Globus pallidus (tissue), 1 donor: ENCODE measurements at places on chromosomes 6 and 20.

DNA sequence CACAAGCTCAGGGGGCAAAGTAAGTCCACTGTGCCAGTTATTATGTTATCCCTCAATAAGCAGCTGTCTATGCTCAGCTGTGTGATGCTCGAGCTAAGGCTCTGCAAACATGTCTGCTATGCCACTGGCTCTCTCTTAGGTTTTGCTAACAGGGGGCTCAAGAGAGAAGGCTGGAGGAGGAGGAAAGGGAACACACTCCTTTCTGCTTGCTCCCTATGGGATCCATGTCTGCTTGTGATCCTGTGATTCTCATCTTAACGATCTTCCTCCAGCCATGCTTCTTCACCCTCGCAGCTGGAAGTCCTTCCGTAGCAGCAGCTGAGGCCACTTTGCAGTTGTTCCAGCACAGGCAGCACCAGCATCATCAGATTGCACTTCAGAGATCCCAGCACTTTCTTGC is 37.0 kb upstream of the IGF2R start:
- DNase-seq = no peak

- DNase-seq = no peak
Measured at GRCh38 chr6:53643481-53643965, 22.0 kb downstream of the KLHL31 start.

- DNase-seq = no peak
Measured at GRCh38 chr6:5190507-5190906, 70.2 kb downstream of the LYRM4 start.

DNA sequence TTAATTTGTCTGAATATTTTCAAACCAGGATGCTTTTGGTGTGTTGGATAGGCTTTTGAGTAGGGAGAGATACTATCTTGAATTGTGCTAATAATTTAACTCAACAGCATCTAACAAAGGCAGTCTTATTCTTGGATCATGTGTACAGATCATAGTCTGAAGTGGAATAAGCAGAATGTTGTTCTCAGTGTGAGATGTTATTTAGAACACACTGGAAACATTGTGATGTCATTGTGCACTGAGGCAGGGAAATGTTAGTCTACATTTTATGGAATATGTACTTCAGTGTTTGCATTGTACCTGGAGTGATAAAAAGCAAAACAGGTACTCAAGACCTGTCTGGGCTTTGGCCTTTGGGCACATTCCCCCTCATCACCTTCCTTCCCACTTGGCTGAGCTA is 35.0 kb downstream of the RNF144B start:
- no peak for DNase-seq

DNA sequence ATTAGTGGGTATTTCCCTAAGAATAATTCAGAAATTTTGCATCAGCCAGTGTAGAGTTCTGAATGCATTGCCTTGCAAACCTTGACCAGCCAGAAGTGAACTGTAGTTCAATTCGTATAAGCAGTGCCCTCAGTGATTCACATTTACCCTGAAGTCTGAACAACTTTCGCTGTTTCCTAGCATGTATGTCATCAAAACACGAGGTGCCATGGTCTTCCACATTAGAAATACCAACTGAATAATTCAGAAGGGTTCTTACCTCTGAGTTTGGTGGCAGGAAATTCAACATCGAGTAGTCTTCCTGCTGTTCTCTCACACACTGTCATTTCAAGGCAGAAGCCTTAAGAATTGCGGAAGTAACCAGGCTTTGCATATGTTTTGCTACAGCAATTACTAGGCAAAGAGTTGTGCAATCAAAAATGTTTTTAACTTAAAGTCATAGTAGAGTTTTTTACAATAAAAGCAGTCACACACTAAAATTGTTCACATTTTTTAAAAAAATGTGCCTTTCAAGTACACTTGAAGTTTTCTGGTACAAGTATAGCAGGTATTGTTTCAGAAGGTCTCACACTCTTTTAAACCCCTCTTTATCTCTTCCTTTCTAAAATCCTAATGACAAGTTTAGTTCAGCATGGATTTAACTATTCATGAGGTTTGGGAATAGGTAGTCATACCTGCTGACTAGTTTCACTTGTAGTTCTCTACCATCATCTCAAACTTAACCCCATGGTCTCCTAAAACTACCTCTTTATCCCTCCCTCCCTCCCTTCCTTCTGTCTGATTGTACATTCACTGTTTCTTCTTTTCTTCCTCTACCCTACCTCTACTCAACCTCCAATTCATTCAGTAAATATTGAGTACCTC is 118.3 kb downstream of the STXBP5 start:
- DNase-seq = no peak

DNA sequence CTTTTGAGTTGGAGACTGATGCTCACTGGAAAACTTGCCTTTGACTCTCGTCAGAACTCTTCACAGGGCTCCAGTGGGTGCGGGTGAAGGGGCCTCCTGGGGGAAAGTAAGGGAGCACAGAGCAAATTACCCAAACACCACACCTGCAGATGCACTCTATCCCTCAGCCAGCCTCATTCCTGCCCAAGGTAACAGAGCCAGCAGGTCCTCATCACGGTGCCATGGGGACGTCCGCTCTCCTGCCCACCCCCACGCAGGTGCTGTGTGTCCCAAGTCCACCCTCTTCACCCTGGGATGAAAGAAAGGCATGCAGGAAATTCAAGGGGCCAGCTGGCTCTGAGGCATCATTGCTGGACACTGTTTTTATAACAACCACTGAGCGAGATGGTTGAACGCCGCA is 269.0 kb downstream of the SMOC2 start:
- no peak for DNase-seq

DNA sequence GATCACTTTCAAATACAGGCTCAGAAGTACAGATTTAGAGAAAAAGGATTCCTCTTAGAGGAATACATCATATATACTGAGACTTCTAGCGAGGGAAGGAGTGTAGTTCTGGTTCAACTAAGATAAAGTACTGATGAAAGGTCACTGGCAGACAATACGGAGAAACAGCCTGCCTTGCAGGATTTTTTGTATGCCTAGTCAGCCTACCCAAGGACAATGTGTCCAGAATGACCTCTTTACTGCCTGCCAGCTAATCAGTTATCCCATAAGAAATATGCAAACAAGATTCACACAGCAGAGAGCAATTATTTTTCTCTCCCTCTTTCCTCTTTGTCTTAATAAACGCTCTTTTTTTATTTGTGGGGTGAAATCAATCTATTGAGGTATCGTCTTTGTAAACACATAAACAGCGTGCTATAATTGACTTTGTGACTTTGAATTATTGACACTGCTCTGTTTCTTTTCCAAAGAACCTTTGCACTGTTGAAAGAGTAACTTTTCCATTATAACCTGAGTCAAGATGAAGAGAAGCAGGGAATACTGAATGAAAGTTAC is 1.4 kb upstream of the TSPYL4 start:
- DNase-seq = no peak

- DNase-seq = peak; percentile 66
Measured at GRCh38 chr20:44728801-44729443, 13.8 kb downstream of the CCN5 start.

- DNase-seq = peak; percentile 91
Measured at GRCh38 chr6:32153564-32154513, at the start of gene PPT2. Gene PPT2 (plus strand): TSS chr6:32154141. CDS start chr6:32154595, 454 bp downstream.

DNA sequence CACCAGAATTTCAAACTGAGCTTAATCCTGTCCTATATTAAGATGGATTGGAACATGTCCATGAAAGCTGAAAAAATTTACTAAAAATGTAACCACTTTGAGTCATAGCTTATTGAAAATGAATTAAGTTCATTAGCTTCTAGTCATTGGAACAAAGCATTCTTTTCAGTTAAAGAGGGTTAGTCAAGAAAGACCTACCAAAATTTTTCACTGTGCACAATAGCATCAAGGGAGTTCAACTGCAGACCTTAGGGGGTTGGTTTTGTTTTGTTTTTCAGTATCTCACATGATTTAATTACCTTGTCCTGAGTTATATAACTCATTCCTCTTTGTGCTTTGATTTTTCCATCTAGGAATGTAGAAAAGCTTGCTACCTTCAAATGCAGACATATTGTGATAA is 2.8 kb downstream of the SLC2A12 start:
- no peak for DNase-seq

GRCh38 chr6:166277018-166277417 is 31.2 kb downstream of the PRR18 start:
- DNase-seq = peak; percentile 84

DNA sequence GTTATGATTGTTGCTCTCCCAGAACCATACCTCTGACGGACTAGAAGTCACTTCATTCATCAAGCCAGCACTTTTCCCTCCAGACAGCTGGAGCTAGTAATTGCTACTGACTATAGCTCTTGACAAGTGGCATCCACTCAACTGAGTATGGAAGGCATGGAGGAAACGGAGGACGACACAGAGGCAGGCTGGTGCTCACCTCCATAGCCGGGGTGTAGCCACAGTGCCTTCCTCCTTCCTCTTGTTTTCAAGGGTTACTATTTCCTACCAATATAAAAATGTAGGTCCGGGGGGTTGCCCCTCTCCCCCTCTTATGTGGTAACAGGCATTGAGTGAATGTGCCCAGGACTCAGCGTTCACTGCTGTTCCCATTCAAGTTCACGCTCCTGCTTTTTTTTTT is 23.5 kb upstream of the FOXC1 start:
- DNase-seq = no peak

DNA sequence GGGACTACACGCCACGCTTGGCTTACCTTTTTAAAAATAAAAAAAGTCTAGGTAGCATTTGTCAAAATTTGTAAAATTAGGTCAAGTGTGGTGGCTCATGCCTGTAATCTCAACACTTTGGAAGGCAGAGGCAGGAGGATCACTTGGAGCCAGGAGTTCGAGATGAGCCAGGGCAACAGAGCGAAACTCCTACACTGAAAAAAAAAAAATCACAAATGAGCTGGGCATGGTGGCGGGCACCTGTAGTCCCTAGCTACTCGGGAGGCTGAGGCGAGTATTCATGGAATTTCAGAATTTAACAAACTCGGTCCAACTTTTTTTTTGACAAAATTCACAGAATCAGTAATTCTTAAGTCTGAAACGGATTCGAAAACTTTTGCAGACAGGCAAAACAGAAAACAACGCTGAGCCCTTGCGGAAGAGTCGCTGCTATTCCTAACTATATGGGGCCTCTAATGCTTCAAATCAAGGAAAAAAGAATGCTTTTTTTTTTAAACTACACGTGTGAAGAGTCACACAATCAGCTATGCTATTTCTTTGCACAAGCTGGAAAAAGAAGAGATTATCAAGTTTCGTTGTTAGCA is 62.9 kb downstream of the GTF2H5 start:
- no peak for DNase-seq

- peak; percentile 14 for DNase-seq
Measured at GRCh38 chr20:38633577-38634093, 32.0 kb downstream of the ARHGAP40 start.

- no peak for DNase-seq
Measured at GRCh38 chr20:62143957-62144825, 622 bp downstream of the SS18L1 start.

GRCh38 chr20:50918403-50918802 is 12.8 kb downstream of the ADNP start:
- no peak for DNase-seq

- no peak for DNase-seq
Measured at GRCh38 chr6:11994875-11995461, 17.1 kb upstream of the HIVEP1 start.

DNA sequence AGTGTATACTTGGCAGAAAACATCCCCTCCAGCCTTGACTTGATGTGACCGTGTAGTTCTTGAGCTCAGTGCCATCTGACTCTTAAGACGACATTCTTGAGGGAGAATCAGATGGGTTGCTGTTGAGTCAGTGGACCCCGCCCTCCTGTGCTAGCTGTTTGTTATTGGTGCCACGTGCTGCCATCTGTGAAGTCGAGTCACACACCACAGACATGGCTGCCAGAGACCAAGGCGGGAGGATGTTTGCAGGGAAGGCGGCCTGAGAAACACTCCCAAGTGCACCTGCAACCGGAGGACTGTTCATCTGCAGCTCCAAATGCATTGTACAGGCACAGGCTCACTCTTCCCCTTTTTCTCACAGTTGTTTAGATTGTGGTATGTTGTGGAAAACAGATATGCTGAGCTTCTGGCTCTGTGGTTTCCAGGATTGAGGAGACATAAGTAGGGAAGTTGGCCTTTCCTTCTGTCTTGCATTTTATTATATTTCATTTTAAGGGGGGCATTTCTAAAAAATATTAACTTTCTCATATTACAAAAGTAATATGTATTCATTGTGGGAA is 345.3 kb upstream of the ZFP64 start:
- DNase-seq = no peak

GRCh38 chr6:33193619-33194018 is 1.4 kb upstream of the COL11A2 start:
- DNase-seq = no peak

DNA sequence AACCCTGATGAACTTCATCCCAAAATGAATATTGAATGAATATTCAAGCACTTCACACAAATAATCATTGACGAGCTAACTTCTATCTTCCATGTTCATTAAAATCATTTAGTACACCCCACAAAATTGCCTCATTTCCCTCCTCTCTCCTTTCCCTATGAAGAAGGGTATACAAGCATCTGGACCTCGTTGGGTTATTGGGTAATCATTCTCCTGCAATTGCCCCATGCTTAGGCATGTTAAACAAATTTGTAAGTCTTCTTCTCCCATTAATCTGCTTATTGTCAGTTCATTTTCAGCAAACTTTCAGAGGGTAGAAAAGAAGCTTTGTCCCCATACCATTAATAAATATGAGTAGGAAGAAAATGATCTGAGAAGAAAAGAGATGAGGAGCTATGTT is 27.6 kb downstream of the PRKN start:
- DNase-seq = no peak

- DNase-seq = no peak
Measured at GRCh38 chr6:2476376-2476775, 231.0 kb upstream of the GMDS start.

- no peak for DNase-seq
Measured at GRCh38 chr6:53035549-53036213, 29.5 kb upstream of the FBXO9 start.

GRCh38 chr20:47620808-47621805 is 119.4 kb downstream of the NCOA3 start:
- DNase-seq = peak; percentile 23
